ENCODE measurements at places on chromosomes 6 and 20.

DNA sequence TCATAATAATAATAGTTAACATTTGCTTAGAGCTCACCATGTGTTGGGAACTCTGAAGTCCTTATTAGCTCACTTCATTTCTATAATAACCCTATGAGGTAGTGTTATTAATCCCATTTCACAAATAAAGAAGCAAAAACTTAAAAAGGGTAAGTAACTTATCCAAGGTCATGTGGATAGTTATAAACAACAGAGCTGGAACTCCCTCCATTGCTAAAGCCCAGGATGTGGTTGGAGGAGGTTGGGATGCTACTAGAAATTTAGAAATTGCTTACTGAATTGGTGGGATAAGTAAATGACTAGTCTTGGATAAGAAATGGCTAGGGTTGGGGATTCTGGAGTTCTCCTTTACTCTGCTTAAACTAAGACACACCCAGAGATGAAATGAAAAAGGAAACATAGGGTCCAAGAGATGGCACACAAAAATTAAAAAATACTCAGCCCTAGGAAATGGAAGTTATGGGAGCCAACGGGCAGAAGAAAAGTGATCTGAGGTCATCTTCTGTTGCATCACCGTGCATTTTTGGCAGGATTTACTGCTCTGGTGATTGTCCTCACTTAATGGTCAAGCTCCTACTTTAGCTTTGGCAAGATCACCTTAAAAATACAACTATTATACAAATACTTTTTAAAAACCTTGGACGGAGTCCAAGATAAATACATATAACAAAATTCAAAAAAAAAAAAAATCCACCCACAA is 7.7 kb upstream of the CLIC5 start:
- no peak overlapping the region for H3K4me3 ChIP-seq
- H3K27ac ChIP-seq, result no peak overlapping the region
- H3K36me3 ChIP-seq, result no peaks in the 10 kb centered on the region
- DNase-seq, result no peak
- H3K4me1 ChIP-seq, result no peaks in the 10 kb centered on the region
- H3K27me3 ChIP-seq, result no peaks in the 10 kb centered on the region

DNA sequence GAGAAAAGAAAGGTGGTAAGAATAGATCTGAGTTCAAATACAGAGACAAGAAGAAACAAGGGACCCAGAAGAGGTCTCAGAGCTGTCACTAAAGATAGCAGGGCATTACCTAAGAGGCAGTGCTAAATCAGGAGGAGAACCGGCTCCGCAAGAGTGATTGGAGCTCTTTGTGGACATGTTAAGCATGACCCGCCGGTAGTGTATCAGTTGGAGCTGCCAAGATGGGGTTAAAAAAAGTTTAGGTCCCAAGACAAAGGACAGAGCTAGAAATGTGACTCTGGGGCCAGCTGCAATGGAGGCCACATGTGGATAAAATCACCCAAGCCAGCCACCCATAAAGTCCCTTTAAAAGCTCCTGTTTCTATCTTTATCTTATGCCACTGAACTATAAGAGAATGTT is 93.4 kb downstream of the MBOAT1 start:
- peaks cover 49% of the 10 kb centered on the region for H3K36me3 ChIP-seq
- H3K4me1 ChIP-seq, result no peaks in the 10 kb centered on the region
- DNase-seq, result no peak

DNA sequence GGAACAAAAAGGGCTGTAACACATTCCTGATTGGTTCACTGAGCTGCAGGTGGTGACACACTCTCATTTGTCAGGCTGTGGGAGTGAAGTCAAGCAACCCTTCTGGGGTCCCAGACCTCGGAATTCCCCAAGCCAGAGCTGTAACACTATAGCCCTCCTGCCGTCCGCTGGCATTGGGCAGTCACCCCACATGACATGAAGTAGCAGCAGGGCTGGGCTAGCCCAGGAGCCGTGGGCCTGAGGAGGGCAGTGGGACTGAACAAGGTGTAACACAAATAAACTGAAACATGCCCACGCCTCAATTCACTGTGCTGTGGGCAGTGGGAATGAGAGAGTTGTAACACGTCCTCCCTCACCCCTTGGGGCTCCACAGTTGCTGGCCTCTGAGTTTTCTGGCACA is 689.1 kb upstream of the EYS start:
- no peaks in the 10 kb centered on the region for H3K27me3 ChIP-seq
- H3K36me3 ChIP-seq, result no peaks in the 10 kb centered on the region
- H3K4me1 ChIP-seq, result no peaks in the 10 kb centered on the region
- no peak for DNase-seq

DNA sequence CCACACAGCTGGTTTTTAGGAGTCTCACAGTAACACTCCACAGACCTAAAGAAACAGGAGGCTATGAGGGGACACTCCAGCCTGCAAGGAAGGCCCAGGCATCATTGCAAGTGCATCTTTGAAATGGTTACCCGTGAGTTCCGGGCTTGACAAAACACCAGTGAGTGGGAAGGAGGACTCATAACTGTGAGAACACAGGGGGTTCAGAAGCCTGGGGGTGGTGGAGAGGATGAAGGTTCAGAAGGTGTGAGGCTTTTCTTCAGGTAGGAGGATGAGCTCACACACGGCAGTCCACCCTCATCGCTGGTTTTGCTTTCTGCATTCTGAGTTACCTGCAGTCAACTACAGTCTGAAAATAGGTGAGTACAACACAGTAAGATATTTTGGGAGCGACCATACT is 39.9 kb downstream of the MAP7 start:
- H3K27ac ChIP-seq, result no peak overlapping the region
- DNase-seq, result no peak
- no peaks in the 10 kb centered on the region for H3K27me3 ChIP-seq
- H3K4me3 ChIP-seq, result no peak overlapping the region
- H3K36me3 ChIP-seq, result no peaks in the 10 kb centered on the region

- H3K4me1 ChIP-seq, result no peaks in the 10 kb centered on the region
- no peaks in the 10 kb centered on the region for H3K36me3 ChIP-seq
- no peaks in the 10 kb centered on the region for H3K27me3 ChIP-seq
- no peak for DNase-seq
These were observed 39.3 kb upstream of the KHDC1 start for GRCh38 chr6:73302339-73302738.

GRCh38 chr6:27720607-27721580 is 191.3 kb downstream of the OR2B2 start:
- no peaks in the 10 kb centered on the region for H3K4me1 ChIP-seq
- H3K27ac ChIP-seq, result no peak overlapping the region

DNA sequence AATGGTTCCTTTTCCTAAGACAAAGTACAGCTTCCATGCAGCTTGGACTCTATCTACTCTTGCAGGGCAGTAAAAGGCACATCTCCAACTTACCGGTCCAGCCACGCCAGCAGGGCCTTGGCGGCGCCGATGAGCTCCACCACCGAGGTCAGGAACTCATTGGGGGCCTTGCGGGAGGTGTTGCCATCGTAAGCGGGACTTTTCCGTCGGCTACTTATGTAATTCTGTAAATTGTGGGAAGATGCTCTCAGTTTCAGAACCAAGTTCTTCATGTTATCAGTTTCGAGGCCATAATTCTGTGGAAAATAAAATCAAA is 68.5 kb downstream of the CNKSR3 start:
- no peak for DNase-seq
- no peak overlapping the region for H3K4me3 ChIP-seq
- no peaks in the 10 kb centered on the region for H3K4me1 ChIP-seq
- H3K36me3 ChIP-seq, result no peaks in the 10 kb centered on the region
- H3K27ac ChIP-seq, result no peak overlapping the region
- peaks cover 8% of the 10 kb centered on the region for H3K27me3 ChIP-seq

DNA sequence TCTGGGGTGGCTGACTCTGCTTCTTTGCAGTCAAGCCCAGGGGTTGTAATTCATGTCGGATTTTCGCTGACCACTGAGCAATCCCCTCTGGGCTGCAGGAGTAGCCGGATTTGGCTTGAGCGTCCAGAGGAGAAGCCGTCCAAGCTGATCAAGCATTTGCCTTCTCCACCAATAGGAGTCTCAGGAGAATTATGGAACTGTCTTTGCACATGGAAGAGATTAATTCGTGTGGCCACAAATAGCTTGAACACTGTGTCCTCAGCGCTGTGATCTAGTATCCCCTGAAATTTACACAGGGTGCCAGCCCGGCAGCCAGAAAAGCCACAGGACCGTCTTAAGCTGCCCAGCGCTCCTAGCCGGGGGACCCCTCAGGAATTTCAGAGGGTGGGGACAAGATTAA is 37.1 kb downstream of the EYA2 start:
- H3K27ac ChIP-seq, result no peak overlapping the region
- no peak for DNase-seq
- no peaks in the 10 kb centered on the region for H3K36me3 ChIP-seq
- no peaks in the 10 kb centered on the region for H3K4me1 ChIP-seq

Measured in T-cell (primary cell).